Activated CD8-positive, alpha-beta memory T cell treated with anti-CD3 and anti-CD28 coated beads, Interleukin-2, amount 10 ng/mL, durations not matched to agents 7 days and 5 days (primary cell): ENCODE measurements at places on chromosomes 1 and 21.
A peak's percentile ranks its signal among the peaks of the same experiment; 100 is the strongest.

DNA sequence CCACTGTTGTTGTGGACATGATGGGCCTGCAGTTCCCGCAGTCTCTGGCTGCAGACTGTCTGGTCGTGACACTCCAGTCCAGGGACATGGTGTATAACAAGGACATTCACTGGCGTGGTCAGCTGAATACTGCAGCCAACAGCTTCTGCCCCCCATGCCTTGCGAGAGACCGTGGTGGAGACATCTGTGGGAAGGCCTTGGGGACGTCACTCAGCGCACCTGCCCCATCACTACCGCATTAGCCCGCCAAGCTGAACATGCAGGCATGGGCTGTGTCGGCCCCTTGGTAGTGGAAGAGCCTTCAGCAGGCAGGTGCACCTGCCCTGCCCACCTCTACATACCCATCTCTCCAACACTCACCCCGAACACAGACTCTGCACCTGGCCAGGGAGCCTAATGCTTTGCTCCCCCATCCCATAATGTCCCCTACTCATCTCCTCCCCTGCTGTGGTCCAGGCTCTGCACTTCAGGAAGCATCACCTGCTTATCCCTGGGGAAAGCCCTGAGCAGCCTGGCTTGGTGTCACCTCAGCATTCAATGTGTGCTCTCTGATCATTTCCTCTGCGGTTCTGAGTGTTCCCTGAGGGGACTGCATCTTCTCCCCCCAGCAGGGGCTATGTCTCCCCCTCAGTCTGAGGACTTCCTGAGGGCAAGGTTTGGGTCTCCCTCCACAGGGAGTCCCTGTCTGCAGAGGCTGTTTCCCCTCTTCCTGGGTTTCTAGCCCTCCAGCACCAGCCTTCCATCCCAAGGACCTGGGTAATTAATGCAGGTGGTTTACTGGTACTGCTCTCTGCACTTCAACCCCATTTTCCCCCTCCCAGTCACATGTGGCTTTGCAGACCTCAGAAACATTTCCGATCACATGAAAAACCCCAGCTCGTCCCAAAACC, 3.2 kb downstream of the PGLYRP4 start:
- no peak for DNase-seq

DNA sequence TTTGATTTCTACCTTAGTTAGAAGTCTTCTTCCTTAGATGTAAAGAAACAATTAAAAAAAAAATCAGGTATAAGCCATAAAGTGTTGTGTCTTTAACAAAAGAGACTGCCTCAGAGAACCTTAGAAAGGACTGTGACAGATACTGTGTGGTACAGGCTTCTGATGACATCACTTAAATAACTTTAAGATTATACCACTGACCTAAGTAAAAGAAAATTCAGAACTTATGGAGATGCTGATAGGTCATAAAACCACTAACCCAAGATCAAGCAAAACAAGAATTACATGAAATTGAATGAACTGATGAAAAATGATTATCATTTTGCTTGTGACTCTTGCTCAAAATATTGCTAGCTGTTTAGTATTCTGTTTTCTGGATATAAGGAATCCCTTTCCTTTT, 220.8 kb downstream of the NRIP1 start:
- DNase-seq = no peak

GRCh38 chr21:19433623-19434022, 1030.0 kb upstream of the TMPRSS15 start:
- DNase-seq = no peak

- DNase-seq = no peak
Observed at GRCh38 chr1:36305915-36306209, 306 bp upstream of the SH3D21 start.

GRCh38 chr21:35635261-35635660, 425.1 kb downstream of the SETD4 start:
- no peak for DNase-seq

DNA sequence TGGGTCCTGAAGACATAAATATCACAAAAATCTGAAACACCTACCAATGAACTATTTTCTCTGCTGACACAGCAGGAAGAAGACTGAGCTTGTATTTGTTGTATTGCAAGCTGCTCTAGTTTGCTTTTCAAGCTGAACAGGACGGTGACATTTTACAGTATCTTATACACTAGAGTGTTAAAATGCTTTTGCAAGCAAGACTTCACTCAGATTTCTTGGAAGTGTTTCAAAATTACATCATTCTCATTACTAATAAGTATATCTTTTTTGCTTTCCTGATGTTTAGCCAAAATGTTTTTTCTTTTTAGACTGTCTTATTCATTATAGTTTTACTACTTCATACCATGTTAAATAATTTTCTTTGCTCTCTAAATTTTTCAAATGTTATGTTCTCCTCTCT, 427.1 kb upstream of the CXADR start:
- no peak for DNase-seq

GRCh38 chr1:36330940-36331339, 7.5 kb upstream of the EVA1B start:
- no peak for DNase-seq

DNA sequence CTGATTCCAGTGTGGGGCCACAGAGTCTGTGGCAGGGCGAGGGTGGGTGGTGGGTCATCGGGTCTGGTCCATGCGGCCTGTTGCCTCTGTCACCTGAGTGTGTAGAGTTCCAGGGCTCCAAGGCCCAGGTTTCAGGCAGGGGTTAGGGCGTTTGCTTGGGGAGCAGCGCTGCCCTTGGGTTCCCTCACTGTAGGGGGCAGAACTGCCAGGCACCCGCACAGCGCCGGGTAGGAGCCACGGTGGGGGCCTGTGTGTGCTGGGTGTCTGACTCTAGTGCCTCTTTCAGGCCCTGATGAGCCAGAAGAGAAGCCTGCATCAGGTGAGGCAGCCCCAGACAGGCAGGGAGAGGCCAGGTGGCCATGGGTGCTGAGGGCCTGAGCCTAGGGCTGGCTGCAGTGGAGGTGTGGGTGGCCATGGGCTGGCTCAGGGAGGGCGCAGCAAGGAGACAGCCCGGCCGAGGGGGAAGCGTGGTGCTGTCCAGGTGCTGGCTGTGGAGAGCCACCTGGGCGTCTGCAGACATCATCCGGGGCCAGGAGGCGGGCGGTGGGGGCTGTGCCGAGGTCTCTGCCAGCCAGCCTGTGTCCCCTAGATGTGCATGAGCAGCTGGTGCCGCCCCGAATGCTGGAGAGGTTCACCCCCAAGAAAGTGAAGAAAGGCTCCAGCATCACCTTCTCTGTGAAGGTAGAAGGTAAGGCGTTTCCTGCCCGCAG, 72.3 kb downstream of the TRIM11 start:
- DNase-seq = no peak

- no peak for DNase-seq
Observed at GRCh38 chr1:7838714-7839113, 14.2 kb downstream of the UTS2 start.

- no peak for DNase-seq
Observed at GRCh38 chr1:89687254-89687653, 54.3 kb downstream of the LRRC8C start.

- no peak for DNase-seq
Observed at GRCh38 chr1:41508290-41508689, 23.8 kb upstream of the EDN2 start.

GRCh38 chr1:29812408-29813135, 576.2 kb downstream of the PTPRU start:
- DNase-seq = peak; percentile 11

DNA sequence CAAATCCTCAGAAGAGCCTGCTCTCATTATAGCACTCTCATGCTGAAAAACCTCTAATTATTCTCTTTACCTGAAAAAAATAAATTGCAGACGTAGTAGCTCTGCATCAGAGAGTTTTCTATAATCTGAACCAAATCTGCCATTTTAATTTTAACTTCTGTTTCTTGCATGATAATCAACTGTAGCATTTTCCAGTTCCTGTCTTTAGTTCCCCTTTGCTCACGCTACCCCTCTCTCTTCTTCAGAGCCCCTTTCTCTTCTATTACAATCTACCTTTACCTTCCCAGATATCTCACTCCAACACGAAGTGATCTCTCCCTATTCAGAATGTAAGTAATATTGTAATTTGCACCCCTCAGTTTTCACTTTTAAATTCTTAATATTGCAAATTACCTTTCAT, 31.4 kb downstream of the FMO1 start:
- no peak for DNase-seq

GRCh38 chr1:199612976-199613774, 414.3 kb upstream of the NR5A2 start:
- DNase-seq = no peak

DNA sequence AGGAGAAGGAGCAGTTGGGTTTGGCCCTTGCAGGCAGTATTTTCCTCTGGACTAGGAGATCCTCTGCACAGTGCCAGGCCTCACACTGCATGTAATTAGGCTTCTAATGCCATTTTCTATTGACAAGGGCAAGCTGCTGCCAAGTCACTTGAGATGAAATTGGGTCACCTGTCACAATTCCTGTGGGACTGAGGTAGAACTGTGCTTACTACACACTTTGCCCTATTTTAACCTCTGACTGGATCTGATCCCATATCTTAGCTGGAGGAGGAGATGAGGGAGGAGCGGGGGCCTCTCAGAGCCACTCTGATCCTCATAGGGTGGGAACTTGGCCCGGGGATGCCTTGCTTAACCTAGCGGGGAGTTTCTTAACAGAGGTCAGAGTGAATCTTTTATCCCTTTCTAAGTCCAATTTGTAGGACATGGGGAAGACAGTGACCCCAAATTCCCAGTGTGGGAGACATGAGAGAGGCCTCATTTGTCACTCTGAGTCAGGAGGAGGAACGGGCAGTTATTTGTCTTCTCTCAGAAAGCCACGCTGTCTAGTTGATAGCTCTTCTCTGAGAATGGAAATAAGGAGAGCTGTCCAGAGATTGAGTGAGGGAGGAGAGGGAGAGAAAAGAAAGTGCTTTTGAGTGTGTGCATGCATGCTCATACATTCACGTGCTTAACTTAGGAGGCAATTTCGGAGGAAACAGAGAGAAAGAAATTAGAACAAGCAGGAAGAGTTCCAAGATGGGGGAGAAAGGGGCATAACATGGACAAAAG, 121.3 kb downstream of the CACNA1E start:
- no peak for DNase-seq

- DNase-seq = no peak
Observed at GRCh38 chr1:204836856-204837255, 33.8 kb upstream of the NFASC start.

DNA sequence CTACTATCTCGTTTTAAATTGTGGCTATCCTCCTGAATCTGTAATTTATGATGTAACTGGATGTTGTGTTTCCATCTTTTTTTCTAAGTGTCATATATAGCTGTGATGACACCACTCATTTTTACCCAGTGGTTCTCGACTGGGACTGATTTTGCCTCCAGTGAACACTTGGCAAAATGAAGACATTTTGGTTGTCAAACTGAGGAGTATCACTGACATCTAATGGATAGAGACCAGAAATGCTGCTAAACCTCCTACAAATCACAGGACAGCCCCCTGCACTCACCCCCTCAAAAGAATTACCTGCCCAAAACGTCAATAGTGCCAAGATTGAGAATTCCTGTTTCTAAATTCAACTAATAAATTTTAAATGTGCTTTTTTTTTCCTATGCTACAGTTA, 1.9 kb downstream of the TRMT13 start:
- DNase-seq = no peak

- no peak for DNase-seq
Observed at GRCh38 chr1:19384772-19385187, 72.7 kb downstream of the SLC66A1 start.

DNA sequence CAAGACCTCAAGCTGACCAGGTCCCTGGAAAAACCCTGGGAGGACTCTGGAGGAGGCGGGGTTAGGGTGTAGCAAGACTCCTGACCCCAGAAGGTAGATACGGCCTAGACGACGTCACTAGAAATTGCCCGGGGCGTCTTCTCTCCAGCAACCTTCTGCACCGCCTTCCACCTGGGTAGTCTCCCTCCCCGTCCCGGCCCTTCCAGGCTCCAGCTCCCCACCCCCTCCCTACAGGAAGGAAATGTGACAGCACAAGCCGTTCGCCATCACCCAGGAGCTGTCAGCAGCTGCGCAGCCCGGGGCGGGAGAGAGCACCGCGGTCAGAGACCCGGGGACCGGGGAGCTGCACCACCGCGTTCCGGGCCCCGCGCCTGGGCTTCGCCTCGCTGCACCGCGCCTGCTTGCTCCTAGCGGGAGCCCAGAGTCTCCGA, 20.0 kb downstream of the SERTAD4 start:
- DNase-seq = no peak

DNA sequence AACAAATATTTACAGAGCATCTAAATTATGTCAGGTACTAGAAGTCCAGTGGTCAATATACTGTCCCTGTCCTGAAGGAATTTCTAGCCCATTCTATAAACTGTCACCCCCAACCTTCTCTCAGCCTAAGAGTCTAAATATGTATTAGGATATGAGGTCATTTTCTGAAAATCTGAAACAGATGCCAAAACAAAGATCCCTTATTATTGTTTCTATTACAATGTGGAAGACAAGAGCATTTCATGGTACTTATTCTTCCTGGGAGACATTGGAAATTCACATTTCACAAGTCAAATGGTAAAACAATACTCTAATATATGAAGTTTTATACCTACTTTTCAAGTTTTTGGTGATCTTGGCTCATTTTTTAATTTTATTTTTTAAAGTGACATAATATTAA, 2.6 kb downstream of the CLCA1 start:
- DNase-seq = no peak

DNA sequence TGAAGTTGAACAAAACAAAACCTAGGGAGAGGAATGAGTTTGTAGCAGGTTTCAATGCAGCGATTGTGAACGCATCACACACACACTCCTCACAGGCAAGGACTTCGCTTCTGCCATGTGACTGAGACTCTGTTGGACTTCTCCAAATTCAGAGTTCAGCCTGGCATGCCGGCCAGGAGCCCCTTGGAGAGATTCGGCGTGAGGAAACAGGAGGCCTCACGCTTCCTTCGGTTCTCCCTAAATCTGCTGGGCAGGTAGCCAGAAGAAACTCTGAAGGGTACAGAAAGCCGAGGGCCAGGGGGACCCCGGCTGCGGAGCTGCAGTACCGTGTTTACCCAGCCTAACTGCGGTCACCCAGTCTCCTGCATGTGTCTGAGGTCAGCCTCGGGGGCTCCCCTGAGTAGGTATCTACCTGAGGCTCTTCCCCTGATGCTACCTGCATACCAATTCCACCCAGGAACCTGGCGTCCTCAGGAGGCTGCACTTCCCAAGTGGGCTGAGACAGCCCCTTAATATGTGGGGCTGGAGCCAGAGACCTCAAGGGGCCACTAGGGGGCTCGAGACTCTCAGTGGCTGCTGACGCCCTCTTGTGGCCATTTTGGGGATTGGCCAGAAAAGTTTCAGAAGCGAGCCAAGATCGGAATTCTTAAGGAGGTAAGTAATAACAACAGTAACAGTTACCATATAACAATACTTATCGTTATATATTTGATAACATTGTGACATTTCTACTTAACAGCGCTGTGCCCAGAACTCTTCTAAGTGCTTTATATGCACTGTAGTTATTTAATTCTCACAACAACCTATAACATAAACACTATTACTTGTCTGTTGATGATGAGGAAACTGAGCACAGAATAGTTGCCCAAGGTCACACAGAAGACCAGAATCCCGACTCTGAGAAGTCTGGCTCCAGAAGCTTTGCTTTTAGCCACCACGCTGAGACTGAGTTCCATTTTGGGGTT, 2.7 kb upstream of the ANXA9 start:
- DNase-seq = peak; percentile 92
